ENCODE measurements at places on chromosomes 6 and 20.

- DNase-seq, result no peak
These were observed 87.1 kb upstream of the GJE1 start for GRCh38 chr6:142045380-142046278.

- DNase-seq, result no peak
These were observed 60.7 kb downstream of the VAPB start for GRCh38 chr20:58449681-58450221.

DNA sequence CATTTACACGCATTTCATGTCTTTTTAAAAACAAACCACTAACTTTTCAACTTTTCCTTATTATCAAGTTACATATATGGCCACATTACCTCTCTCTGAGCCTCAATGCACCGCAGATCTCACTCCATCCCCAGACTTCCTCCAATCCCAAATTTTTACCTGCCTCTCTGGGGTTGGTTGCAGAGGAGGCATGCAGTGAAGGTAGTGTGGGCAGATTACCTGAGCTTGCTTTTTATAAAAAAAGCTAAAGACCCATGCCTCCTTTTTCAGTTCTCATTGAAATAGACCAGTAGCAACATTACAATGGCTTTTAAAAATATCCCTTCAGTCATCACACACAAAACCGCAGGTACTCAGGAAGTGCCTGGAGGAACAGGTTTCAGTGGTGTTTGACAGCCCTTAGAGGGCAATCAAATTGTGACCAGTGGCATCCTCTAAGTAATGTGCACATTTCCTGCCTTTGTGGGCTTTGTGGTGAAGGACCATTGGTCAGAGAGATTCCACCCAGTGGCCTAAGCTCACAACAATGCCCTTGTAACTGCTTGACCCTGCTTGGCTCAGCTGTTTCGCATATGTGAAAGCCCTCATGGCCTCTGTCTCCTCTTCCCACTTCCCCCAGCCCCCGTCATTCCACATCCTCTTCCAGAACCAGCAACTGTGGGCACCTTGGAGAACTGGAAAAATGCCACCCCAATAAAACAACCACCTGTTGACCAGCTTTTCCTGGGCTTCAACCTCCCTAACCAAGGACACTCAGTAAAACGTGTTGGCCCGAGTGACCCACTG is 30.2 kb upstream of the IL17A start:
- DNase-seq, result no peak

DNA sequence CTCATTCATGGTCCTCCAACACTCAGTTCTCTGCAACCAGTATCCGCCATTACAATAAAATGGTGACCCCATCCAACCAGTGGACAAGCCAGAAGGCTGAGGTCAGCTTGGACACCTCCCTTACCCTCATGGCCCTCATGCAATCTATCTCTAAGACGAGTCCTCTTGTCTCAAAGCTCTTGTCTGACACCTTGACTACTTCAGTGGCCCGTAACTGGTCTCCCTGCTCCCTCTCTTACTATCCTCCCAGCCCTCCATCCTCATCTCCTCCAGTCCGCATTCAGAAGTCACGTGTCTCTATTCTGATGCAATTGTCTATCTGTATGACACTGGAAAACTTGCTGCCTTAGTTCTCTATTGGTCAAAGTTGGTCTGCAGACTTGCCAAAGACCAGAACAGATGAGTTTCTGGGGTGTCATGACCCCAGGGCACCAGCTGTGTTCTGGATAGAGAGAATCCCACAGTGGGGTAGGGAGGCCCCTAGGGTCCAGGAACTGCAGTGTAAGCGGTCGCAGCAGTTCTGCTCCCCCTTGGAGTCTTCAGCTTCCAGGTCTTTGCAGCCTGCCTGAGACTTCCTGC is 59.6 kb upstream of the RNF24 start:
- no peak for DNase-seq

GRCh38 chr6:149320796-149321195 is 3.3 kb downstream of the TAB2 start:
- no peak for DNase-seq

GRCh38 chr6:28682542-28682941 is 156.9 kb downstream of the GPX5 start:
- DNase-seq, result no peak

DNA sequence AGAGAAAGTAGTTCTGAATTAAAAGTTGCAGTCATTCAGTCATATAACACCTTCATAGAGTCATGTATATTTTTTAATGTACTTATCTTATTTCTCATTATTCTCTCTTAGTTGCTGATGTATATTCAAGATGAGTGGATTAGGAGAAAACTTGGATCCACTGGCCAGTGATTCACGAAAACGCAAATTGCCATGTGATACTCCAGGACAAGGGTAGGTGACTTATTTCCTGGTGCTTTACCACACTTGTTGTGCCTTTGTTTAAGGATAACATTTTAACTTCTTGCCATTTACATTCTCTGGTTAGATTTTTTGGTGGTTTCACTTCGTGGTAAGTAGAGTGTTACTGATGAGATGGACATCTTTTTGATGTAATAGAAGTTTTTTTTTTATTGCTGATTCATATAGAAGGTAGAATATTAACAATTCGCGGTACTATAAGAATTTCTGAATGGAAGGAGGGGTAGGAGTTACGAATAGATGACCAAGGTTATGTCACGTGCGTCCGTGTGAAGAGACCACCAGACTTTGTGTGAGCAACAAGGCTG is 120.5 kb downstream of the NCOA3 start:
- no peak for DNase-seq

GRCh38 chr6:13278991-13279390 is 49.3 kb downstream of the TBC1D7 start:
- DNase-seq, result no peak

GRCh38 chr20:32224463-32224862 is 16.8 kb downstream of the POFUT1 start:
- no peak for DNase-seq

- DNase-seq, result no peak
These were observed 93.5 kb upstream of the KCNK16 start for GRCh38 chr6:39416026-39416425.

DNA sequence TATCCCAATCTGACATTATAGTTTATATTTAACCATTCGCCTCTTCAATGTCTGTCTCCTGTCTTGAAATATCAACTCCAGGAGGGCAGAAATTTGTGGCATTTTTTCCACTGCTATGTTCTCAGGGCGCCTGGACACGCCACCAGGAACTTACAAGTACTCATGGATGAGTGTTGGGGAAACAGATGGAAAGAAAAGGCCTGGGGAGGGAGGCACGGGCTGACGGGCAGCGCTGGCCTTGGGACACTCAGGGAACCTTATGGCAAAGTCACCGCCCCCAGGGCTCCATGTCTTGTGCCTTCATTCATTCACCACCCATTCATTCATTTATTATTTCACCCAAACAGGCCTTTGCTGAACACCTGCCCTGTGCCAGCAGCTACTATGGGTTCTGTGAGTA is 222.9 kb downstream of the PREX1 start:
- no peak for DNase-seq

DNA sequence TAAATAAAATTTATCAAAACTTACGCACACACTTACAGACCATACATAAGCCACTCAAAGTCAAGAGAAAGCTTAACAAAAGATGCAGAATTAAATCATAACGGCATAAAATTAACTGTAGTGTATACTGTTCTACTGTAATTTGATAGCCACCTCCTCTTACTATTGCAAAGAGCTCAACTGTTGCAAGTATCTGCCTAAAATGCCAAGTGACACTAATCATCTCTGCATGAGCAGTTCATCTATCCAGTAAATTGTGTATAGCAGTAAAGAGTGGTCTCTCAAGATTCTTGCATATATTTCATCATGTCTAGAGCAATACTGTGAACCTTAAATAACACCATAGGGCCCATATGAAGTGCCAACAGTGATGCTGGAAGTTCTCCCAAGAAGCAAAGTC is 12.3 kb downstream of the OR2H2 start:
- no peak for DNase-seq

DNA sequence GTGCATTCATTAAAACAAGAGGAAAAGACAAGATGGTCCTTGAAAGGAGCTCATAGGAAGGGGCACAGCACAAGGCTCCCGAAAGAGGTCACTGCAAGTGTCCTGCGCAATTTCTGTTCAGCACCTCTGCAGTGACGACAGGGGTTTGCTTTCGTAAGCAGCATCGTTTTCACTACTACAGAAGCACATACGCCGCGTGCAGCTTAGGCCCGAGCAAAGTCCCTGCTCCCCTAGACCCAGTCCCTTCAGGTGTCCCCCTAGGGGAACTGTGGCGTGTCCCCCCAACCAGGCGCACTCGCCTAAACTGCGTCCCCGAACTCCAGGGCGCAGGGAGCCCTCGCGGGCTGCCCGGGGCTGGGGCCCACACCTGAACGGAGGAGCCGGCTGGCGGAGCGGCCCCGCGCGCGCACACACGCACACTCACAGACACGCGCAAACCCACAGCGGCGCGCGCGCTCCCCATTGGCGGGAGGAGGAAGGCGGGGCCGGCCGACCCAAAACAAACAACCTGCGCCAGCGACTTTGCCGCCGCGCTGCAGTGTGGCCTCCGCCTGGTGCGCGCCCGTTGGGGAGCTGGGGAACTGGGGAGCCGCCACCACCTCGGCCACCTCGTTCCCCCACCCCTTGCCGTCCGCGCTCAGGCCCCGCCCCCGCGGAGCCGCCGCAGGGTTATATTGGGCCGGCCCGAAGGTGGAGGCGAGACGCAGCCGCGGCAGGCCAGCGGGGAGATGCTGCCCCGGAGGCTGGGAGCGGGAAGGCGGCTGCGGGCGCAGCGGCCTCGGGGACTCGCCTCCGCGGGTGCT is at the start of gene FOXQ1:
Gene FOXQ1, plus strand, starts transcription at position 699 of the 803 bp plus-strand sequence. CDS start 607 bp downstream, outside the sequence.
- DNase-seq, result no peak

DNA sequence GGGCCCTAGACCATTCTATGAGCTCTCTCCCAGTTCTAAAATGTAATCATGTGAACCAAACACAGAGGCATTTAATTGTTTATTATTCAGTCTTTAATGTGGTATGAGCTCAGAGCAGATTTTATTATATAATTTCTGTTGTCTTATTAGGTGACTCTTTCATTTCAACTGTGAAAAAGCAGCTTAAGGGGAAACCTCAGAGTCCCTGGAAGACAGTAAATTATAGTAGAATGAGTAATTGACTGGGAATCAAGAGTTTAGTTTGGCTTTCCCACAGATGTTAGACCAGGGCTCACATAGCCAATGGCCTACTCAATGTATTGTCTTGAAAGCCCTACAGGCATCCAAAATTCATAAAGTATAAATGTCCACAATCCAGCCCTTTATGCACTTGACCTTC is 390.4 kb upstream of the SLC35B3 start:
- no peak for DNase-seq

GRCh38 chr6:16697437-16698161 is 63.7 kb downstream of the ATXN1 start:
- DNase-seq, result no peak

GRCh38 chr6:17311595-17312311 is 30.6 kb downstream of the RBM24 start:
- DNase-seq, result no peak

DNA sequence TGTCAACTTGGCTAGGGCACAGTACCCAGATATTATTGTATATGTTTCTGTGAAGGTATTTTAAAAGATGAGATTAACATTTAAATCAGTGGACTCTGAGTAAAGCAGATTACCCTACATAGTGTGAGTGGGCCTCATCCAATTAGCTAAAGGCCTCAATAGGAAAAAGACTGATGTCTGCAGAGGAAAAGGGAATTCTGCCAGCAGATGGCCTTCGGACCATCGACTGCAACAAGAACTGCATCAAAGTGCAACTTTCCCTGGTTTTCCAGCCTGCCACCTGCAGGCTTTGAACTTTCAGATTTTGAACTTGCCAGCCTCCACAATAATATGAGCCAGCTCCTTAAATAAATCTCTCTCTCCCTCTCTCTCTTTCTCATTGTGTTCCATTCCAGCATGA is 80.5 kb downstream of the IMPG1 start:
- DNase-seq, result no peak

DNA sequence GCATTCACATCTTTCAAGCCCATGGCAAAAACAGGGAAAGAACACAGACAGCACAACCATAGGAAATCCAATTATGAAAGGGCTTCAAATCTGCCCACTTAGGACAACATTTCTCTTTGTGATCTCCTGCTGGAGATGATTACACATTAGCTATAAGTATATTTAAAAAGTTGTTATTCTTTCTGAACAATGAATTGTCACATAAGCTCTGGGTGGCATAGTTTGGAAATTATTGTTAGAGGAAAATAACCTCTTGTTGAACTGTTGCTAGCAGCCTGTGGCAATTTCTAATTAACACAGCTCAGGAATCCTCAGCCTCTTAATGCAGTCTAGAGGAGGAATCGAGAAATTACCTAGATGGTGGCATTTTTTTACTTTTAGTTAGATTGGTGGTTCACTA is 54.9 kb downstream of the BCAS1 start:
- DNase-seq, result no peak

DNA sequence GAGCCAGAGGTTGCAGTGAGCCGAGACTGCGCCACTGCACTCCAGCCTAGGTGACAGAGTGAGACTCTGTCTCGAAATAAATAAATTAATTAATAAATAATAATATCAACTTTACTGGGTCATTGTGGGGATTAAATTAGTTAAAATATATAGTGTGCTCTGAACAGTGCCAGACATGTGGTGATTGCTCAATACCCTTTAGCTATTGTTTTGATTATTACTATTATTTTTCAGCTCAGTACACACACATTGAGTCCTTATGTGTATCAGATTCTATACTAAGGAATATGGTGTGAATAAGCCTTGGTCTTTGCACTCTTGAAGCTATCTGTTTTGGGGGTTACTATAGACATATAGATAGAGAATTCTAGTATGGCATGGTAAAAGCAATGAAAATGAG is 28.9 kb downstream of the TREML1 start:
- no peak for DNase-seq

DNA sequence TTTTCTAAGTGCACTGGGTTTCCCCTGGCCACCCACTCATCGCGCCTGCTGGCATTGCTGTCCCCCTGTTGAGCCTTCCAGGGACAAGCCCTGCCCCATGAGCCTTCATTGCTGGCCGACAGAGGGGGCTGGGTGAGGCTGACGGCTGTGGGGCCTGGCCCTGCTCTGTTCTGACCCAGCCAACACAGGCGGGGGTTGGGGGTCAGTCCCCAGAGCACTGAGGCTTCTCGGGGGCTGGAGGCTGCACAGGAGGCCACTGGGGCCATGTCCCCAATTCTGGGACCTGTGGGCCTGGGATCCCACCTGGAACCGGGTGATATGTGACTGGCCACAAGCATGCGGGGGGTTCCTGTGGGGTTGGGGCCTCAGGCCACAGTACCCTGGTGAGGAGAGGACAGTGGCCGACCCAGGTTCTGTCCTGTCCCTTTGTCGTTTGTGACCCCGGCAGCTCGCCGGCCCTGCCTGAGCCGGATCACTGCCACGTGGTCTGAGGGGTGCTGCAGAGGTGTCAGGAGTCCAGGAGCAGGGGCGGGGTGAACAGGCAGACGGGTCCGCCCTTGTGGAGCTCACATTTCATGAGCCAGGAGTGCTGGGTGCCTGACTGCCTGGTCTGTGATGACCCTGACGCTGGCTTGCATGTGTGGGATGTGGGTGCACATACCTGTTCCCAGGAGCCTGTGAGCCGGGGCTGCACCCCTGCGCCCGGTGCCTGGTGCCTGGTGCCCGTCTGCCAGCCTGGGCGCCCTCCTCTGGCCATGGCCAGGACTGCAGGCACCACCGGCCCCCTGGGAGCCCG is 2.1 kb upstream of the COL20A1 start:
- DNase-seq, result peak; percentile 28

Measured in stimulated activated CD4-positive, alpha-beta T cell treated with anti-CD3 and anti-CD28 coated beads, TNF-alpha, amount 100 ng/mL, for 4 hours (primary cell).